OCI-LY7 (cell line): ENCODE measurements at places on chromosomes 13 and 19. TPM values are rescaled to one million over a fixed set of nuclear protein-coding genes. Genes with fewer than 3 reads are reported as not detected.

CACNA1A gene
- total RNA-seq: 0.78 and 1.4 TPM in 2 replicates

RUBCNL gene
- total RNA-seq: 352 and 446 TPM in 2 replicates

SOX1 gene
- total RNA-seq: not detected in 2 replicates

DNA sequence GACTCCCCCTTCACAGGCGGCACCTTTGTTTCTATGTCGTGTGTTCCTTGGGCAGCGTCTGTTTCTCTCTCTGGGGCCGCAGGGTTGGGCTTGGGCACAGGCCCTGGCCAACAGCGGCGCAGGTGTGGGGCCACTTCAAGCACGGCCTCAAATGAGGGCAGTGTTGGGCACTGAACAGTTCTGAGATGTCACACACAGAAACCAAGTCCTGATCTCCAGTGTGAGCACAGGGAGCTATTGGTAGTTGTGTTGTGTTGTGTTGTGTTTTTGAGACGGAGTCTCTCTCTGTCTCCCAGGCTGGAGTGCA lies 42.7 kb downstream of the GATAD2A start:
- DNase-seq: no peak

GRCh38 chr13:24740014-24740890 lies 23.7 kb upstream of the RNF17 start:
- DNase-seq: no peak

DNA sequence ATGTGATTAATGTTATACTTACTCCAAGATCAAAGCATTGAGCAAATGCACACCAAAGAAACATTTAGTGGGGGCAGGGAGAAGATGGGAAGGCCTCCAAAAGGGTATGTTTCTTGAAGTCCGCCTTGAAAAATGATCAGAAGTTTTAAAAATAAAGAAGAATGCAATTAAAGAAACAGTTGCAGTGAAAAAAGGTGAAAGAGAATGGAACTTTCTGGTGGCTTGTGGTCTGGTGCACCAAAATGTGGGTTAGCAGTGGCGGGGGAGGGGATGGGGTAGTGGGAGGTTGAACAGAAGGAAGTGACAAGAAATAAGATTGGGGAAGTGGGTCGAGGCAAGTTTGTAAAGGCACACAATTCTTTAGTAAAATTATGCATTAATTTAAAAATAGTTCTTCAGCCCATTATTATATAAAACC lies 2.5 kb downstream of the LCP1 start:
- peak; percentile 72 for DNase-seq

- no peak for DNase-seq
Observed at GRCh38 chr19:53555352-53555751, 17.4 kb downstream of the ZNF331 start.

GRCh38 chr19:30883071-30883470 lies 466.2 kb downstream of the TSHZ3 start:
- DNase-seq: no peak

- DNase-seq: no peak
Observed at GRCh38 chr13:102814025-102814607, 15.2 kb downstream of the BIVM start.

DNA sequence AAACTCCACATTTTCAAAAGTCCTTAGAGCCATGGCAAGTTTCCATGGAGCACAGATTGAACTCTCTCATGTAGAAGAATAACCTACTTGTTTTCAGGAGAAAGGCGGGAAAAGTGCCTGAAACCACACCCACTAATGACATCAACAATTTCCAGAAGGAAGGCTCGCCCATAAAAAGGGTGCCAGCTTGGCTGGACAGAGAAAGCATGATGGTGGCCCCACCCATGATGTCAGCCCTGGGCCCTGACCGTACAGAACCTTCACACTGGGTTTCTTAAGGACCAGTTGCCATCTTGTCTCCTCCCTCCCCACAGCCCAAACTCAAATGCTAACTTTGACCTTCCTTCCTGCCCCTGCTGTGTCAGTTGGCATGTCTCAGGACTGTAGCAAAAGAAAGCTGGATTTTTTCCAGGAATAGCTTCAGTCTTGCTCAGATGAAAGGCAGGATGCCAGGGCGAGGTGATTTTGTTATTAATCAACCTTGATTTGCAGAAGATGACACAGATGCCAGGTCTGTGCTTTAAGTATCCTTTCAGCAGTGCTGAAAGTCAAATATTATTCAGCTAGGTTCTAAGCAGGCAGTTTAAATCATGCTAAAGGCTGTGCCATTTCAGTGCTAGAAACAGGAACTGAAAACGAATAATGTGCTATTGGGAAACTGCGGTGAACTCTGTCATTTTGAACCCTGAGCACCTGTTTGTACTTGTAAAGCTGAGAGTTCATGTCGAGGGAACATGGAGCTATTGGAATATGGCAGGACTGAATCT lies 89.5 kb upstream of the RFC3 start:
- DNase-seq: peak; percentile 95

DNA sequence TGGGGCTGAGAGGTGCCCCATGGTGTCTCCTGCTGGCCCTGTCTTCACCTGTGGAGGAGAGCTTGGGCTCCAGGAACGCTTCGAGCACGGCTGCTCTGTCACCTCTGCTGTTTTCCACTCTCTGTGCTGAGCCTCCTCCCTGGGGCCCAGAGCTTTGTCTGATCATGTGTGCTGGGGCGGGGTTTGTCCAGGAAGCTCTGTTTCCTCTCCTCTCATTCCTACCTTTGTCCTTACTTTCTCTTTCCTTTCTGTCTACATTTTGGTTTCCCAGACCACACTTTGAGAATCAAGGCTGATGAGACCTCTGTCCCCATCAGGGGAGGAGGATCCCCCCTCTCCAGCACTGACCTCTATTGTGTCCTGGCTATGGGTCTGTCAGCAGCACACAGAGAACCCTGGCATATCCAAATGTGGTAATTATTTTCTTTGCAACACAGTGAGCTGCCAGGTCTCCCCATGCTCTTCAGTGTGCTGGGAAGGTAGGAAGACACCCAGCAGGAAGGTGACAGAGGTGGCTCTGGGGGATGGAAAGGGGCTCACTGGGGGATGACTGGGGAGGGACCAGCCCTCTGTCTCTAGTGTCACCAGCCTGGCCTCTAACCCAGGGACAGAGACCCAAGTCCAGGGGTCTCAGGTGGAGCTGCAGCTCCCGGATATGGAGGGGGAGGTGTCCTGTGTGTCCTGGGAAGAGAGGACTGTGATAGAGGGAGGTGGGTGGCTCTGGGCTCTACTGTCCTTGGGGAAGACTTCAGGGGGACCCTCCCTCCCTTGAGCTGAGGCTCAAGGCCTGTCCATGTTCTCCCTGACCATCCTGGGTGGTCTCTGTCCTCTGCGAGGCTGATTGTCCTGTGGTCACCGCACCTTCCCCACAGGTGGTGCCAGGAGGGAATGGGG lies at the start of gene CEACAM1:
CEACAM1 (minus strand) TSS at position 128 of the 894 bp plus-strand sequence; CDS start at position 21, 107 bp downstream.
- DNase-seq: peak; percentile 68

DNA sequence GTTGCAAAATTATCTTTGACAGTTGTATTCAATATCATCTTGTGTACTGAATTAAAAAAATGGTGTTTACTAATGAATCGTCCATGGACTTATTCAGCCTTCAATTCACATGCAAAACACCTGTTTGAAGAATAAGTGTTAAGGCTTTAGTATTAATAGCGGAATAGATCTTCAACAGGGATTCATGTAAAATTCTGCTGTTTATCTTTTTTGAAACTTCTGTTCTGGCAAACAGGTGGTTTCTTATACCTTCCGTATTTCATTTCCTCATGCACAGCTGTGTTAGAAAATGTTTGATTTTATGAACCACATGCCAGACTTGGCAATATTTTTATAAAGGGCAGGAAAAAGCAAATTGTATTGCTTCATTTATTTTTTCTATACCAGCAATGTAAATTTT lies 255.7 kb downstream of the DACH1 start:
- DNase-seq: no peak

- DNase-seq: peak; percentile 28
Observed at GRCh38 chr19:19445911-19446361, 40.5 kb downstream of the GATAD2A start.

DNA sequence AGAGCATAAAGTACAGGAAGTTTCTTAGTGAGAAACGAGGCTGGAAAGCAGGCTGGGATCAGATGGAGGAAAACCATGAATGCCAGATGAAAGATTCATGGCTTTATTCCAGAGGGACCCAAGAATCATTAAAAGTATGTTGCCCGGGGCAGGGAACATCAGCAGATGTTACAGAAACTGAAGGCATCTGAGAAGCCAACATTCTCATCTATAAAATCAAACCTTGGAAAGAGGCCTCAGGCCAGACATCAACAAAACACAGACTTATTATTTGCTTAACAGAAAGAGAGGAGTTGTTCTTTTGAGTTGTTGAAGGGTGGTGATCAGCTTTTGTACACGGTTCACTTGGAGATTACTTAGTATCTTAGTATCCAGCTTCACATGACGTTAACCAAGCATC lies 543.6 kb downstream of the RFC3 start:
- DNase-seq: no peak
